ENCODE measurements at places on chromosomes 6 and 20.

GRCh38 chr20:44314870-44315269 is 3.9 kb upstream of the FITM2 start:
- no peak for DNase-seq

DNA sequence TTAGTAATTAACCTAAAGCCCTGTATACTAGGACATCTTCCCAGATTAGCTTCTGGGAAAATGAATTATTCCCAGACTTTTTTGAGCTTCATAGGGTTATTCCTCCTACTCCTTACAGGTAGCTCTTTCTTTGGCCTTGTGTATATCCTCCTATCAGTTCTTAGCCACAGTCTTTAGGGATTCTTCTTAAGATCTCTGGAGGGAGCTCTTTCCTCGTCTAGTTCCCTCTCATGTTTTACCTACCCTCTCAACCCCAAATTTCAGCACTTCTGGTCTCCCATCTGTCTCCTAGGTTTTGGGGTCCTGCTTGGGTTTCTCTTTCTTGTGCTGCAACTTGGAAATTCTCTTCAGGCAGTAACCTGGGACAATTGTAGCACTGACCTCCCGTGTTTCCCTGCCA is 46.4 kb upstream of the SLC35B3 start:
- peak; percentile 21 for DNase-seq

DNA sequence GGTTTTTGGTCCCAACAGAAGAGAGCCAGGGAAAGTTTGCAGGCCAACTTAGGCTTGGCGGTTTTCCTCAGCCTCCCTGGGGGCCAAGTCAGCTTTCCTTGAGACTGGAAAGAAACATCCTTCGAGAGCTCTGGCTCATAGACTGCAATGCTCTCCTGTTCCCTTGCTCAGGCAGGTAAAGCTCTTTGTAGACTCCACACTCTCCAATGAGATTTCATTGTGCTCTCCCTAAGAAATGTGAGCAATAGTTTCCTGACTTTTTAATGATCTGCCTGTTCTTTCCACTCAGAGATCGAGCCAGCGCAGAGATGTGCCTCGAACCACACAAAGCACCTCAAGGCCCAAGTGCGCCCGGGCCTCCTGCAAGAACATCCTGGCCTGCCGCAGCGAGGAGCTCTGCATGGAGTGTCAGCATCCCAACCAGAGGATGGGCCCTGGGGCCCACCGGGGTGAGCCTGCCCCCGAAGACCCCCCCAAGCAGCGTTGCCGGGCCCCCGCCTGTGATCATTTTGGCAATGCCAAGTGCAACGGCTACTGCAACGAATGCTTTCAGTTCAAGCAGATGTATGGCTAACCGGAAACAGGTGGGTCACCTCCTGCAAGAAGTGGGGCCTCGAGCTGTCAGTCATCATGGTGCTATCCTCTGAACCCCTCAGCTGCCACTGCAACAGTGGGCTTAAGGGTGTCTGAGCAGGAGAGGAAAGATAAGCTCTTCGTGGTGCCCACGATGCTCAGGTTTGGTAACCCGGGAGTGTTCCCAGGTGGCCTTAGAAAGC is 13.9 kb downstream of the TNFAIP3 start:
- DNase-seq = no peak

- no peak for DNase-seq
Observed at GRCh38 chr6:5164092-5164491, 79.0 kb downstream of the PPP1R3G start.

GRCh38 chr20:12641619-12642018 is 367.2 kb upstream of the SPTLC3 start:
- no peak for DNase-seq
